ENCODE measurements at places on chromosomes 3 and 15. TPM values are rescaled to one million over a fixed set of nuclear protein-coding genes. Genes with fewer than 3 reads are reported as not detected.
A peak's percentile ranks its signal among the peaks of the same experiment; 100 is the strongest.

DNA sequence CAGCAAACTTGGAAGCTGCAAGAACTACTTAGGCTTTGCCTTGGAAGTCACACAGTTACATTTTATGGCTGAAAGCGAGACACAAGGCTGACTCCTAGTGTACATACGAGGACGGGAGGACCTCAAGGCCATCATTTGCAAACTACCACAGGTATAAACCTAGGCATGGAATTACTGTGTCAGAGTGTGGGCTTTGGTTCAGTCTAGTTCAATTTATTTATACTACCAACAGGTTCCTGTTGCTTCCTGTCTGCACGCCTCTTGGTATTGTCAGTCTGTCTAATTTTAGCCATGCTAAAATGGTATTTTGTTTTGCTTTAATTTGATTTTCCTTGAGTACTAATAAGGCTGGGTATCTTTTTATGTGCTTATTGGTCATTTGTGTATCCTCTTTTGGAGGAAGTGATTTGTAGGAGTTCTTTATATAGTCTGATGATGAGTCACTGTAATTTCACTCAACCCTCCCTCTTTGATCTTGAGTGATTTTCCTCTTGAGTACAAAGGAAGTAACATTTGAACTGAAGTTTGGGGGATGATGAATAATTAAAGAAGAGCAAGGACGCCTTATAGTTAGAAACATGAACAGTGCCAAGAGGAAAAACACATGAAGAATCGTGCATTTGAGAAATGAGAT is 8.2 kb downstream of the ANKRD34C start:
- peaks cover 84% of the 10 kb centered on the region for H3K27me3 ChIP-seq
- peaks cover 9% of the 10 kb centered on the region for H3K4me1 ChIP-seq
- no peak overlapping the region for H3K4me3 ChIP-seq
- H3K36me3 ChIP-seq, result no peaks in the 10 kb centered on the region

Gene AP3B2
- 24.7 TPM for total RNA-seq

DNA sequence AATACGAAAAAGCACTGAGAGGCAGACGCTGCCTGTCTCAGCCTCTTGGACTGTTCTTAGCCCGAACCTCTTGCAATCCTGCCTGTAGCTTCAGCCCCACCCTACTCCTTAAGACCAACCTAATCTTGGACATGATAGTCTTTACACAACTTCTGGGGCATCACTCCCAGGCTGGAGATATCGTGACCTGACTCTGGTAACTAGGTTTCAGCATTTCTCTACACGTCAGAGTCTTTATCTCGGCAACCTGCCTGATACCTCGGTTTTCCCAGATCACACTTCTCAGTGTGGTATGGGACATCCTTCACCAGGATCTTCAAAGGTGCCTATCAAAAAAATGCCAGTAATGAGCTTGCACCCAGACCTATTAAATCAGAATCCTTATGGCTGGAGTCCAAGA is 590.2 kb upstream of the KCNMB2 start:
- H3K27ac ChIP-seq, result no peak overlapping the region
- no peak for DNase-seq
- no peaks in the 10 kb centered on the region for H3K27me3 ChIP-seq
- H3K4me3 ChIP-seq, result no peak overlapping the region

GRCh38 chr3:196518966-196519717 is 4.0 kb upstream of the SMCO1 start:
- H3K27me3 ChIP-seq, result no peaks in the 10 kb centered on the region
- no peaks in the 10 kb centered on the region for H3K36me3 ChIP-seq
- H3K4me1 ChIP-seq, result no peaks in the 10 kb centered on the region
- peak; percentile 56 for DNase-seq
- H3K27ac ChIP-seq, result no peak overlapping the region
- H3K4me3 ChIP-seq, result no peak overlapping the region

DNA sequence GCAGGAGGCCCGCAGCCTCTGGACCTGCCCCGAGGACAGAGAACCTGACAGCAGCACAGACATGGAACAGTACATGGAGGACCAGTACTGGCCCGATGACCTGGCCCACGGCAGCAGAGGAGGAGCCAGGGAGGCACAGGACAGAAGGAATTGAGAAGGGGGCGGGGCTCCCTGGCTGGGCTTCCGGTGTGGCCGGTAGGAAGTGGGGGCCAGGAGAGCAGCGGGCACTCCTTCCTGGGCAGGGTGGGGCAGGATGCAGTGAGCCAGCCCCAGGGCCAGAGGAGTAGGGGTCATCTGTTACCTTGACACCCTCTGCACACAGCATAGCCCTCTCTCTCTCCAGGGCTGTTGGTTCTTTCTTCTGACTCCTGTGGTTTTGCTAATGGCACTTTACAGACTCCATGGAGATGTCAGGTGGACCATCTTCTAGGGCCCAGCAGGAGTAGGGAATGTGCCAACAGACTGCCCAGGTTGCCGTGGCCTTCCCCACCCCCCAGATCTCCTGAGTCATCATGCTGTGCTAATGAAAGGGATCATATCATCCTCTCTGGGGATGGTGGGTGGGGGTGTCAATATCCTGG is 8.6 kb upstream of the ISG20 start:
- H3K4me1 ChIP-seq, result peaks cover 34% of the 10 kb centered on the region
- peak overlapping the region; percentile 22 for H3K27ac ChIP-seq
- no peak overlapping the region for H3K4me3 ChIP-seq

- H3K27ac ChIP-seq, result no peak overlapping the region
- no peak for DNase-seq
- peaks cover 12% of the 10 kb centered on the region for H3K4me1 ChIP-seq
- no peaks in the 10 kb centered on the region for H3K36me3 ChIP-seq
- H3K4me3 ChIP-seq, result no peak overlapping the region
Measured at GRCh38 chr3:64088408-64089205, 65.3 kb upstream of the PSMD6 start.

GRCh38 chr3:132818251-132818650 is 96.0 kb upstream of the NPHP3 start:
- H3K27me3 ChIP-seq, result peaks cover 39% of the 10 kb centered on the region
- DNase-seq, result no peak
- H3K4me1 ChIP-seq, result no peaks in the 10 kb centered on the region
- H3K4me3 ChIP-seq, result no peak overlapping the region

Gene SEMA5B
- not detected for total RNA-seq

Gene CELF6
- total RNA-seq, result 0.19 TPM

GRCh38 chr15:48031466-48031865 is 89.3 kb upstream of the SLC24A5 start:
- H3K4me3 ChIP-seq, result no peak overlapping the region
- no peaks in the 10 kb centered on the region for H3K36me3 ChIP-seq
- H3K4me1 ChIP-seq, result no peaks in the 10 kb centered on the region
- no peaks in the 10 kb centered on the region for H3K27me3 ChIP-seq
- no peak overlapping the region for H3K27ac ChIP-seq

GRCh38 chr3:152922554-152922953 is 87.6 kb downstream of the P2RY1 start:
- no peak overlapping the region for H3K27ac ChIP-seq
- no peak for DNase-seq
- no peaks in the 10 kb centered on the region for H3K4me1 ChIP-seq
- H3K4me3 ChIP-seq, result no peak overlapping the region
- H3K36me3 ChIP-seq, result no peaks in the 10 kb centered on the region

Gene MEGF11
- total RNA-seq, result 0.09 TPM

Gene FSIP1
- 0.27 TPM for total RNA-seq

DNA sequence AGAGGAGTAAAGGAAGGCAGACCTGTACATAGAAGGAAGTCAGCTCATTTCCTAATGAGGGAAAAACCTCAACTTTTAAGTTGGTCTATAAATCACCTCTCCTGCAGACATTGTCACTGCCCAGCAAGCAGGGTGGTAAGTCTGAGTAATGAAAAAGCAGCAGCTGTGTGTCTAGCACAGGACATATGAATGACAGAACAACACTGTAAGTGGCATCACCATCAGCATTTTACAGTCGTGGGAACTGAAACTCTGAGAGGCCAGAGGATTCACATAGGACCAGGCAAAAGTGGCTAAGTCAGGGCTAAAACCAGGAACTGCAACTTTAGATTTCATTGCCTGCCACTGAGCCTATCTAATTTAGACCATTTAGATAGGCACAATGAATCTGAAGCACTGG is 235.6 kb downstream of the CLSTN2 start:
- H3K4me1 ChIP-seq, result no peaks in the 10 kb centered on the region
- no peaks in the 10 kb centered on the region for H3K36me3 ChIP-seq
- no peak overlapping the region for H3K27ac ChIP-seq

GRCh38 chr3:133573629-133574194 is at the start of gene CDV3:
TSS of gene CDV3 (plus strand) at chr3:133573686. CDS start at chr3:133574045, 359 bp downstream.
- peak within 1 kb of the TSS; percentile 95 for H3K4me3 ChIP-seq
- peak within 1 kb of the TSS; percentile 33 for H3K27ac ChIP-seq
- peaks cover 71% of the 10 kb centered on the region for H3K4me1 ChIP-seq
- DNase-seq, result no peak
- peaks cover 75% of the 10 kb centered on the region for H3K36me3 ChIP-seq
- no peaks in the 10 kb centered on the region for H3K27me3 ChIP-seq

Gene C3orf52
- total RNA-seq, result 28.2 TPM

Gene RPL4
- total RNA-seq, result 2,676 TPM

- no peaks in the 10 kb centered on the region for H3K36me3 ChIP-seq
- no peak overlapping the region for H3K27ac ChIP-seq
- H3K4me1 ChIP-seq, result peaks cover 3% of the 10 kb centered on the region
Measured at GRCh38 chr3:98772022-98772421, 8.9 kb downstream of the ST3GAL6 start.

- no peaks in the 10 kb centered on the region for H3K27me3 ChIP-seq
- H3K4me3 ChIP-seq, result peak within 1 kb of the TSS; percentile 99
- DNase-seq, result peak; percentile 80
- peak within 1 kb of the TSS; percentile 99 for H3K27ac ChIP-seq
- peaks cover 8% of the 10 kb centered on the region for H3K4me1 ChIP-seq
- H3K36me3 ChIP-seq, result peaks cover 20% of the 10 kb centered on the region
Measured at GRCh38 chr3:101512646-101513418, at the start of gene SENP7. TSS of gene SENP7 (minus strand) at chr3:101513212. CDS start at chr3:101513130, 82 bp downstream.

Gene FBXO40
- not detected for total RNA-seq

- H3K27ac ChIP-seq, result no peak overlapping the region
- peaks cover 27% of the 10 kb centered on the region for H3K4me1 ChIP-seq
- no peak overlapping the region for H3K4me3 ChIP-seq
- DNase-seq, result no peak
Measured at GRCh38 chr3:64344721-64345207, 119.5 kb upstream of the PRICKLE2 start.

- H3K27me3 ChIP-seq, result no peaks in the 10 kb centered on the region
- DNase-seq, result no peak
- no peak overlapping the region for H3K27ac ChIP-seq
- peak overlapping the region; percentile 34 for H3K4me3 ChIP-seq
- H3K36me3 ChIP-seq, result peaks cover 21% of the 10 kb centered on the region
- H3K4me1 ChIP-seq, result no peaks in the 10 kb centered on the region
Measured at GRCh38 chr3:15794303-15794771, 3.4 kb downstream of the ANKRD28 start.

- no peak overlapping the region for H3K4me3 ChIP-seq
- DNase-seq, result no peak
- no peak overlapping the region for H3K27ac ChIP-seq
- H3K27me3 ChIP-seq, result no peaks in the 10 kb centered on the region
- peaks cover 8% of the 10 kb centered on the region for H3K4me1 ChIP-seq
Measured at GRCh38 chr15:70722266-70723121, 40.9 kb downstream of the UACA start.

- peak overlapping the region; percentile 88 for H3K4me3 ChIP-seq
- peak; percentile 55 for DNase-seq
- H3K36me3 ChIP-seq, result peaks cover 37% of the 10 kb centered on the region
- no peaks in the 10 kb centered on the region for H3K27me3 ChIP-seq
- H3K27ac ChIP-seq, result no peak overlapping the region
Measured at GRCh38 chr3:52055537-52056351, 627 bp downstream of the DUSP7 start.

DNA sequence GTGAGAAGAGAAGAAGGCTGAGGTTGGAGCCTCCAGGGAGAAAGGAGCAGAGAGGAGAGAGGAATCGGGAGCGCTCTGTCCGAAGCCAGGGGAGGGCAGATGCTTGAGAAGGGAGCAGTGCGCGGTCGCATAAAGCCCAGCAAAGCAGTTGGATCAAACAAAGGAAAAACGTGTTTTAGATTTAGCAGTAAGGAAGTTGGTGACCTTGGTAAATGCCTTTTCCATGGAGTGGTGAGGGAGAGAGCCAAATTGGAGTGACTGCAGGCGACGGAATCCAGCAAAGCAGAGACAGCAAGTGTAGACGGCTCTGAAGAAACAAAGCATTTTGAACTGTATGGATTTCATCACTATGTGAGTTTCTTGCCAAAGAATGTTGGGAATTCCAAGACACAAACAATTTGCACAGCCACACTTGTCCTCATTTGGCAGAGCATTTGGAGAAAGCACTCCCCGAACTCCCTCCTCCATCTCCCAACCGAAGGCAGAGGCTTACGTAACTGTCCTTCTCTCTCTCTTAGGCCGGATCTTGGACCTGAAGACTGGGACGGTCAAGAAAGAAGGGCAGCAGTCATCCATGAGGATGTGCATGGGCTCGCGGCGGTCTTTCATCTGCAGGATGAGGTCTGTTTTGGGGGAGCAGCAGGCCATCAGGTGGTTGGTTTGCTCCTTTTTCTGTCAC is 103.6 kb downstream of the ARNT2 start:
- no peak for DNase-seq
- no peaks in the 10 kb centered on the region for H3K36me3 ChIP-seq
- no peak overlapping the region for H3K27ac ChIP-seq
- peaks cover 17% of the 10 kb centered on the region for H3K27me3 ChIP-seq

GRCh38 chr15:45523166-45523460 is 558 bp upstream of the SLC30A4 start:
- H3K4me1 ChIP-seq, result peaks cover 23% of the 10 kb centered on the region
- DNase-seq, result no peak
- H3K36me3 ChIP-seq, result peaks cover 23% of the 10 kb centered on the region
- H3K27ac ChIP-seq, result no peak overlapping the region

- H3K27me3 ChIP-seq, result peaks cover 100% of the 10 kb centered on the region
- no peak overlapping the region for H3K4me3 ChIP-seq
- no peak overlapping the region for H3K27ac ChIP-seq
- H3K4me1 ChIP-seq, result no peaks in the 10 kb centered on the region
Measured at GRCh38 chr15:51096976-51097375, 2.3 kb upstream of the TNFAIP8L3 start.

Gene CHST13
- total RNA-seq, result 1.3 TPM

GRCh38 chr3:38614091-38614490 is 35.4 kb downstream of the SCN5A start:
- no peaks in the 10 kb centered on the region for H3K4me1 ChIP-seq
- peaks cover 69% of the 10 kb centered on the region for H3K27me3 ChIP-seq
- no peak overlapping the region for H3K4me3 ChIP-seq
- DNase-seq, result no peak

- no peak overlapping the region for H3K4me3 ChIP-seq
- no peak for DNase-seq
- H3K27me3 ChIP-seq, result peaks cover 100% of the 10 kb centered on the region
- no peaks in the 10 kb centered on the region for H3K36me3 ChIP-seq
- H3K4me1 ChIP-seq, result no peaks in the 10 kb centered on the region
- no peak overlapping the region for H3K27ac ChIP-seq
Measured at GRCh38 chr3:127368186-127369032, 80.6 kb upstream of the PRR20G start.

- DNase-seq, result no peak
- H3K4me3 ChIP-seq, result no peak overlapping the region
- no peaks in the 10 kb centered on the region for H3K36me3 ChIP-seq
- no peaks in the 10 kb centered on the region for H3K4me1 ChIP-seq
- no peak overlapping the region for H3K27ac ChIP-seq
Measured at GRCh38 chr15:51708013-51708412, 26.7 kb downstream of the SCG3 start.

Gene CFAP92
- total RNA-seq, result 0.92 TPM

GRCh38 chr3:48456456-48456855 is 9.9 kb downstream of the ATRIP start:
- no peaks in the 10 kb centered on the region for H3K27me3 ChIP-seq
- peaks cover 3% of the 10 kb centered on the region for H3K36me3 ChIP-seq
- H3K4me3 ChIP-seq, result no peak overlapping the region
- DNase-seq, result no peak
- no peak overlapping the region for H3K27ac ChIP-seq
- no peaks in the 10 kb centered on the region for H3K4me1 ChIP-seq

Gene IGSF10
- 0.24 TPM for total RNA-seq

Gene RTP1
- total RNA-seq, result not detected

Gene TAGLN3
- not detected for total RNA-seq

Gene STRIT1
- not detected for total RNA-seq

Measured in Calu3 (cell line).